Upper lobe of left lung (tissue), 6 donors: ENCODE measurements at places on chromosomes 6 and 20.
A peak's percentile ranks its signal among the peaks of the same experiment; 100 is the strongest.

GRCh38 chr20:15196547-15197255, 859.3 kb upstream of the FLRT3 start:
- DNase-seq = no peak

- no peak for DNase-seq
Measured at GRCh38 chr6:36224918-36225461, 28.4 kb downstream of the BRPF3 start.

GRCh38 chr6:115629415-115629814, 431.3 kb downstream of the FRK start:
- DNase-seq = no peak

GRCh38 chr6:157595768-157596167, 214.8 kb downstream of the ZDHHC14 start:
- DNase-seq = peak; percentile 21

- DNase-seq = no peak
Measured at GRCh38 chr6:28634761-28635546, 109.3 kb downstream of the GPX5 start.

DNA sequence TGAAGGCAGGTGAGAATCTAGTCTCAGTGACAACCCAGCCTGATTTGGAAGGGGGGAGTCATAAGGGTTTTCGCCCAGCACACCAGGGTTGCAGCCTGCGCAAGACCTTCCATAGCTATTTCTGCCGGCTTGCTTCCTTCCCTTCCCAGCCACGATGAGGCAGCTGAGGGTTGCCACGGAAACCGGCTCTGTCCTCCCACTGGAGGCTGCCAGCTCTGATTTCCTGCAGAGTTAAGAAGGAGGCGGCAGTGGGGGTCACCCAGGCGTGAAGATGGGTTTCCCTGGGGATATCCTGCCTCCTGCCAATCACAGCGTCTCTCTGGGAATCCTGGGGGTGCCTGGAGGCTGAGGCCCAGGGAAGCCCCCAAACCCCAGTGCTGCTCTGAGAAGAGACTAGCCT, 23.1 kb upstream of the KCNB1 start:
- no peak for DNase-seq

DNA sequence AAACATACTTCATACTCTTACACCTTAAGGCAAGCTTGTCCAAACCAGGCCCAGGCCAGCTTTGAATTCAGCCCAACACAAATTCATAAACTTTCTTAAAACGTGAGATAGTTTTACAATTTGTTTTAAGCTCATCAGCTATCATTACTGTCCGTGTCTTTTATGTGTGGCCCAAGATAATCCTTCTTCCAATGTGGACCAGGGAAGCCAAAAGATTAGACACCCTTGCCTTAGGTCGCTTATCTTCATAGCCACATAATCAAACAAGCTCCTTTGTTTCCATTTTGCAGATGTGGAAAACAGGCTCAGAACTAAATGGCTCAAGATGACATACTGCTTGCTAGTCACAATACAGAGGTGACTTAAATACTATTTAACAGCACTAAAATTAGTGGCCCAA, 6.0 kb downstream of the SALL4 start:
- DNase-seq = no peak
